ENCODE measurements at places on chromosomes 6 and 20. TPM values are rescaled to one million over a fixed set of nuclear protein-coding genes. Genes with fewer than 3 reads are reported as not detected.

SNAP91 gene
- total RNA-seq: not detected

CAGE1 gene
- 0.13 TPM for total RNA-seq

SIRPD gene
- not detected for total RNA-seq

CLVS2 gene
- not detected for total RNA-seq

SMOC2 gene
- not detected for total RNA-seq

SLC17A3 gene
- total RNA-seq: 0.66 TPM

NKAIN4 gene
- total RNA-seq: not detected

LYRM2 gene
- 32.8 TPM for total RNA-seq

TBXT gene
- not detected for total RNA-seq

ANGPT4 gene
- not detected for total RNA-seq

HLA-DOB gene
- 4.2 TPM for total RNA-seq

CYP39A1 gene
- total RNA-seq: not detected

- H3K4me1 ChIP-seq: no peaks in the 10 kb centered on the region
- no peak for DNase-seq
- H3K27me3 ChIP-seq: no peaks in the 10 kb centered on the region
- no peaks in the 10 kb centered on the region for H3K36me3 ChIP-seq
- H3K27ac ChIP-seq: no peak overlapping the region
These were observed 639.2 kb downstream of the MAFB start for GRCh38 chr20:40049854-40050253.

GRCh38 chr20:7708782-7709181 lies 231.5 kb downstream of the HAO1 start:
- no peak overlapping the region for H3K4me3 ChIP-seq
- no peaks in the 10 kb centered on the region for H3K4me1 ChIP-seq
- no peak overlapping the region for H3K27ac ChIP-seq
- DNase-seq: no peak
- H3K27me3 ChIP-seq: no peaks in the 10 kb centered on the region

GRCh38 chr6:56821005-56821432 lies 133.9 kb upstream of the BEND6 start:
- H3K27ac ChIP-seq: no peak overlapping the region
- peaks cover 5% of the 10 kb centered on the region for H3K27me3 ChIP-seq
- no peaks in the 10 kb centered on the region for H3K4me1 ChIP-seq
- H3K4me3 ChIP-seq: no peak overlapping the region
- no peak for DNase-seq

- no peak overlapping the region for H3K4me3 ChIP-seq
- no peaks in the 10 kb centered on the region for H3K27me3 ChIP-seq
- no peaks in the 10 kb centered on the region for H3K4me1 ChIP-seq
- H3K27ac ChIP-seq: no peak overlapping the region
- DNase-seq: no peak
These were observed 426.0 kb downstream of the ADGRB3 start for GRCh38 chr6:69061066-69061465.

DNA sequence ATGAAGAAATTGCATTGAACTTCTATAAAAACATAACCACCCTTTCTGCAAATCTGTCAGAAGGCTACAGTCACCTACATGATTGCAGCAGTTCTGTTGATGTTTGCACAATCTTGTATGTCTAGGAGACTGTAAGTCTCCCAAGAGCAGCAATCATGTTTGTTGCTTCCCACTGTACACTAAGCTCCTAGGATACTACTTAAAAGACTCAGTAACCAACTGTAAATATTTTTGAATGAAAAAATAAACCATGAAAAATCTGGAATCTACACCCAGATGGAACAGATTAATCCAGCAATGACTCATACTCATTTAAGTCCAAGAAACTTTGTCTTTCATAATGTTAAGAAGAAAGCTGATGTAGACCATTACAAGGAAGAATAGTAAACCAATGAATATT lies 168.5 kb upstream of the ATXN1 start:
- no peak overlapping the region for H3K27ac ChIP-seq
- no peak overlapping the region for H3K4me3 ChIP-seq
- no peak for DNase-seq
- no peaks in the 10 kb centered on the region for H3K4me1 ChIP-seq
- H3K36me3 ChIP-seq: no peaks in the 10 kb centered on the region
- H3K27me3 ChIP-seq: peaks cover 12% of the 10 kb centered on the region

- no peak overlapping the region for H3K27ac ChIP-seq
- no peak overlapping the region for H3K4me3 ChIP-seq
- H3K4me1 ChIP-seq: no peaks in the 10 kb centered on the region
These were observed 38.6 kb upstream of the VSTM2L start for GRCh38 chr20:37864298-37864697.

GRCh38 chr20:42686057-42686456 lies 503.6 kb downstream of the PTPRT start:
- H3K36me3 ChIP-seq: no peaks in the 10 kb centered on the region
- no peaks in the 10 kb centered on the region for H3K27me3 ChIP-seq
- H3K4me3 ChIP-seq: no peak overlapping the region
- H3K27ac ChIP-seq: no peak overlapping the region
- DNase-seq: no peak

DNA sequence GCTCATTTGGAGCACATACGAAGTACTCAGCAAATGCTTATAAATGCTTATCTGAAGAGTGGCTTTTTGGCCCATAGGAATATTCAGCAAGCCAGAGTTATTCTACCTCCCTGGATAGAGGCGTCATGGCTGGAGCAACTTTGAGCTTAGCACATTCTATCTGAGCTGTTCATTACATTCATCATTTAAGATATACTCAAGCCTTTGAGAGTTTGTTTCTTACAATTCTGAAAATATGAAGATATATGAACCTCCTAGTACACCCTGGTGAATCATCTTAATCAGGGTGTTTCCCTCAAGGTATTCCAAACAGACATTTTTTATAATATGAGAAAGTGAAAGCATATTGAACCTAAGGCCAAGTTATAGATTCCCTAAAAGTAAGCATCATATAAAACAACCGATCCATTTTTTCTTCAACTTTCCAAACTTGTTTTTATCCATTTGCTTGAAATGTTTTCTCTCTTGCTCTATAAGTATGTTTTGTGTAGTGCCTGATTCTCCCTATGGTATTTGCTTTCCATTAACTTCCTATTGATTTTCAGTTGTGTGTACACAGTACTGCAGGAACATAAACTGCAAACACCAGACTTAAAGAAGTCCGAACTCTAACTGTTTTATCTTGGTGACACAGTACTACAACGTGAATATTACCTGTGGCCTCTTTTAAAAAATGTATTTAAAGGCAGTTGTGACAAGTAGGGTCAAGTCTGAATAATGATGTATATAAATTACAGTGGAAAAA lies 139.7 kb upstream of the PTPRK start:
- no peaks in the 10 kb centered on the region for H3K27me3 ChIP-seq
- H3K4me3 ChIP-seq: no peak overlapping the region
- no peak overlapping the region for H3K27ac ChIP-seq
- H3K4me1 ChIP-seq: no peaks in the 10 kb centered on the region
- DNase-seq: no peak
- no peaks in the 10 kb centered on the region for H3K36me3 ChIP-seq

- H3K4me1 ChIP-seq: peaks cover 50% of the 10 kb centered on the region
- peaks cover 12% of the 10 kb centered on the region for H3K36me3 ChIP-seq
- no peaks in the 10 kb centered on the region for H3K27me3 ChIP-seq
- peak overlapping the region; percentile 90 for H3K4me3 ChIP-seq
These were observed 653 bp downstream of the NAA20 start for GRCh38 chr20:20017844-20018185.

GRCh38 chr6:6596529-6597328 lies 8.2 kb downstream of the LY86 start:
- no peak for DNase-seq
- H3K36me3 ChIP-seq: peaks cover 19% of the 10 kb centered on the region
- peaks cover 1% of the 10 kb centered on the region for H3K27me3 ChIP-seq
- H3K4me3 ChIP-seq: no peak overlapping the region

GRCh38 chr20:50508171-50508755 lies 1.9 kb upstream of the PTPN1 start:
- peaks cover 4% of the 10 kb centered on the region for H3K36me3 ChIP-seq
- H3K4me1 ChIP-seq: peaks cover 42% of the 10 kb centered on the region
- no peaks in the 10 kb centered on the region for H3K27me3 ChIP-seq
- H3K27ac ChIP-seq: peak overlapping the region; percentile 31
- no peak overlapping the region for H3K4me3 ChIP-seq

DNA sequence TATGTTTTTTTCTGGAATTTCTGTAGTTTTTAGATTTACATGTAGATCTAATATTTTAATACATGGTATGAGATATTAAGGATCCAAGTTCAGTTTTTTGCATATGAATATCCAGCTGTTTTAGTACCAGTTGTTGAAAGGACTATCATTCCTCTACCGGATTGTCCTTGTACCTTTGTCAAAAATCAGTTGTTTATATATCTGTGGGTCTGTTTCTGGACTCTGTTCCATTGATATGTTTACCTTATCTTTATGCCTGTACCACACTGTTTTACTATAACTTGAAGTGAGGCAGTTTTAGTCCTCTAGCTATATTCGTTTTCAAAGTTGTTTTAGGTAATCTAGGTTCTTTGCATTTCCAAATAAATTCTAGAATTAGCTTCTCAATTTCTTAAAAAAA lies 47.7 kb downstream of the CBFA2T2 start:
- peaks cover 3% of the 10 kb centered on the region for H3K4me1 ChIP-seq
- no peaks in the 10 kb centered on the region for H3K27me3 ChIP-seq
- no peak overlapping the region for H3K27ac ChIP-seq

DNA sequence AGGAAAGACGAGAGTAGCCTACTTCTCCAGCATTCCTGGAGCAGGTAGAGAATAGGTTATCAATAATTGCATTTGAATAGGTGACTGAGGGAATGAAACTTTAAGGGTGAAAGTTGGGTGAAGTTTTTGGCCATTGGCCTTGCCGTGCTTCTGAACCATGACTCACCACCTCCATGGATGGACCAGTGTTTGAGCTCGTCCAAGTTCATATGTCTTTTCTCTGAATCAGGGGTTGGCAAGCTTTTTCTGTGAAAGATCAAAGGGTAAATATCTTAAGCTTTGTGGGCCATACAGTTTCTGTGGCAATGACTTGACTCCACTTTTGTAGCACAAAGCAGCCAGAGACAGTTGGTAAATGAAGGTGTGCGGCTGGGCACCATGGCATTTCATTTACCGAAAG lies 31.8 kb downstream of the SNRNP48 start:
- peaks cover 9% of the 10 kb centered on the region for H3K27me3 ChIP-seq
- H3K36me3 ChIP-seq: peaks cover 3% of the 10 kb centered on the region
- no peak overlapping the region for H3K4me3 ChIP-seq
- H3K27ac ChIP-seq: no peak overlapping the region

DNA sequence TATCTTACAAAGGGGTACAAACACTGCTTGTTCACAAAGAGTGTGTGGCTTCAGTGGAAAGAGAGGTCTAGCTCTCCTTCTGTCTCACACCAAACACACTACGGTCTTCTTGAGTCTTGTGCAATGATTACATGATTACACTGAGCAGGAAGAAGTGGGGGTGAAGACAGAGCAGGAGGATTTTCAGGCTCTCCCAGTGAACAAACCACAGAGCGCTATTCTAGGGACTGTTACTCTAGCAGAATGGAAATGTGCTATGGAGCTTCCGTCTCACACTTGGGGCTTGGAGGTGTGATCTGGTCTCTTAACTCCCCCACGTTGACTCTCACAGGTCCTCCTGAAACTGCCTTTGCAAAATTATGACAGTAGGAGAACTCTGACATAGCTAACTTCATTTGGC lies 203.4 kb downstream of the MYLK4 start:
- no peak for DNase-seq
- peaks cover 25% of the 10 kb centered on the region for H3K4me1 ChIP-seq
- H3K36me3 ChIP-seq: peaks cover 6% of the 10 kb centered on the region
- no peak overlapping the region for H3K4me3 ChIP-seq

DNA sequence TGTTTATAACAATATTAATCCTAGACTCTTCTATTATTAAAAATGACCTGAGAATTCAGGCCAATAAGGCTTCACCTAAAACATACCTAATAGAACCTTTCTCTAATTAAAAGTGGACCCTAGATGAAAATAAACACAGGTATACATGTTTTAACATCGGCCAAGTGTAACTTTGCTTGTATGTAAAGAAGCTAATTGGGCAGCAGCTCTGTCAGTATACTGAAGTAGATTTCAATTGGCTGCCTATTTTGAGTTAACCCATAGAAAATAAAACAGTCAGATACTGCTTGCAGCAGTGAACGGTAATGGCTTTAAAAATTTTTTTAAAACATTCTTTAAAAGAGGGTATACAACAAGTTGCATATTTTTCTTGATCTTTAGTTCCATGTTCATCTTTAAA lies 67.3 kb downstream of the PDSS2 start:
- H3K27me3 ChIP-seq: peaks cover 2% of the 10 kb centered on the region
- no peak overlapping the region for H3K4me3 ChIP-seq
- peaks cover 9% of the 10 kb centered on the region for H3K36me3 ChIP-seq
- DNase-seq: no peak
- no peaks in the 10 kb centered on the region for H3K4me1 ChIP-seq

DNA sequence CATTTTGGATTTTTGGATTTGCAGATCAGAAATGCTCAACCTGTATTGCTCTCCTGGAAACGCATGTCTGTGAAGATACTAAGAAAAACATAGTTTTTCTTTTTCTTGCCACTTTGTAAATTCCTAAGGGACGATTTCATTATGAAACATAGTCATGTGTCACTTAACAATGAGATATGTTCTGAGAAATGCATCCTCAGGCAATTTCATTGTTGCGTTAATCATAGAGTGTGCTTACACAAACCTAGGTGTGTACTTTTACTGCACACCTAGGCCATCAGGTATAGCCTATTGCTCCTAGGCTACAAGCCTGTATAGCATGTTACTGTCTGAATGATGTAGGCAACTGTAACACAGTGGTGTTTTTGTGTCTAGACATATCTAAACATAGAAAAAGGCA lies 13.4 kb upstream of the THEMIS start:
- H3K36me3 ChIP-seq: peaks cover 25% of the 10 kb centered on the region
- no peak overlapping the region for H3K27ac ChIP-seq
- H3K4me3 ChIP-seq: no peak overlapping the region
- H3K27me3 ChIP-seq: no peaks in the 10 kb centered on the region
- H3K4me1 ChIP-seq: peaks cover 28% of the 10 kb centered on the region

GRCh38 chr20:16520154-16520553 lies 53.1 kb downstream of the KIF16B start:
- no peak overlapping the region for H3K27ac ChIP-seq
- H3K4me1 ChIP-seq: no peaks in the 10 kb centered on the region
- no peaks in the 10 kb centered on the region for H3K27me3 ChIP-seq
- no peak overlapping the region for H3K4me3 ChIP-seq
- peaks cover 4% of the 10 kb centered on the region for H3K36me3 ChIP-seq
- DNase-seq: no peak

GRCh38 chr6:96537726-96538125 lies 16.1 kb downstream of the UFL1 start:
- peaks cover 26% of the 10 kb centered on the region for H3K36me3 ChIP-seq
- no peak for DNase-seq
- H3K27me3 ChIP-seq: no peaks in the 10 kb centered on the region

DNA sequence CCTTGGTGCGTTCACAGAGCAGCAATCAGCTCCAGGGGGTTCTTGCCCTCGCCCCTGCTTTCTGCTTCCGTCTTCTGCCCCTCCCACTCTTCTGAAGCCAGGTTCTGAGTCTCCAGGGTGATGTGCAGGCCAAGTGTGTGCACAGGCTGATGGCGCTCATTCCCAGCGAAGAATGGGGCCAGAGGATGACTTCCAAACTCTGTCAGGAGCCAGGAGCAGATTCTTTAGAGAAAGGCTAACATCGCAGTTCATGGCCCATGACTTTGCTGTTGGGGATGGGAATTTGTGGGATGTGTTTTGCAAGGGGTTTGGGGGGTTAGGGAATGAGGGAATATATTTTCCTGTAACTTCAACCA lies 56.1 kb upstream of the CCN6 start:
- H3K4me3 ChIP-seq: no peak overlapping the region
- no peak overlapping the region for H3K27ac ChIP-seq
- DNase-seq: no peak
- no peaks in the 10 kb centered on the region for H3K27me3 ChIP-seq

- H3K4me1 ChIP-seq: no peaks in the 10 kb centered on the region
- no peaks in the 10 kb centered on the region for H3K27me3 ChIP-seq
- H3K27ac ChIP-seq: no peak overlapping the region
These were observed 35.6 kb downstream of the TBC1D7 start for GRCh38 chr6:13292774-13293173.
